T-helper 17 cell (primary cell): ENCODE measurements at places on chromosomes 5 and 9.

- DNase-seq: no peak
These were observed 212.4 kb downstream of the GNA14 start for GRCh38 chr9:77435688-77436087.

DNA sequence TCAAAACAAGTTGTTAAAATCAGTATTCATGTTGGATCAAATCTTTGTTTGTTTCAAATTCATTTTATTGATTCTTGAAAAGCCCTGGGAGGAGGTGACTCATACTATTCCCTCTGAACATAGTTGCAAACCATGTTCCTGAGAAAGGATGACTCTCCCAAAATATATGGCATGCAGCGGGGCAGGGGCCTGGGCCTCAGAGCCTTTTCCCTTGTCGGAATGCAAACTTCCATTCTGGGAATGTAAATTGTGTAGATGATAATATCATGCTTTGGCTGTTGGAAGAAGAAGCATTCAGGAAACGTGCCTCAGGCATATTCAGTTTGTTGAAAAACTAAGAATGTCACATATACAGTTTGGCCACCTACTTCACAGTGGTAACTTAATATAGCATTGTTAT lies 242.0 kb downstream of the AUH start:
- no peak for DNase-seq

- DNase-seq: no peak
These were observed 355.9 kb upstream of the TLE4 start for GRCh38 chr9:79215821-79216220.

GRCh38 chr9:16246785-16247184 lies 623.7 kb downstream of the BNC2 start:
- no peak for DNase-seq

- DNase-seq: no peak
These were observed 187.6 kb downstream of the COMMD10 start for GRCh38 chr5:116272281-116272941.

- DNase-seq: no peak
These were observed 26.0 kb downstream of the JAKMIP2 start for GRCh38 chr5:147756566-147756965.

GRCh38 chr5:95779611-95780010 lies 42.9 kb downstream of the GLRX start:
- no peak for DNase-seq

DNA sequence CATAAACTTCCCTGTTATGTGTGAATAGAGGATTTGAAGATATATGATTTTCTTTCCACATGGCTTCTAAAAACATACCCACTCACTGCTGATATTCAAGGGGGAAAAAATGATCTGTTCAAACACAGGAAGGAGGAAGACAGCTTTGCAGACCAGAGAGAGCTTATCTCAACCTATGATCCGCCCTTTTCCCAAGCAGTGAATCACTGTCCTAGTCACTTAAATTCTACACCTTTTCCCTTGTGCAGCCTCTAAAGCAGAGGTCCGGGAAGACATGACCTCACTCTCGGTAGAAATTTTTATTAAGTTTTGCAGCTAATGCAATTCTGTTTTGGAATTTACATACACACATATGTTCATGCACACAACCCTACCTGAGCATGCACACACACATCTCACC lies 197.2 kb downstream of the DIRAS2 start:
- DNase-seq: no peak

- no peak for DNase-seq
These were observed 276.4 kb downstream of the CDK5RAP2 start for GRCh38 chr9:120303519-120303918.

GRCh38 chr5:166961913-166962312 lies 1329.5 kb upstream of the WWC1 start:
- DNase-seq: no peak

GRCh38 chr9:136665111-136665703 lies 2.5 kb downstream of the EGFL7 start:
- DNase-seq: no peak

- DNase-seq: no peak
These were observed 263.1 kb downstream of the ASTN2 start for GRCh38 chr9:117151716-117152115.

- DNase-seq: no peak
These were observed 50.5 kb downstream of the PDE4D start for GRCh38 chr5:59842999-59843398.
